ENCODE measurements at places on chromosomes 11 and 22. TPM values are rescaled to one million over a fixed set of nuclear protein-coding genes. Genes with fewer than 3 reads are reported as not detected.

DNA sequence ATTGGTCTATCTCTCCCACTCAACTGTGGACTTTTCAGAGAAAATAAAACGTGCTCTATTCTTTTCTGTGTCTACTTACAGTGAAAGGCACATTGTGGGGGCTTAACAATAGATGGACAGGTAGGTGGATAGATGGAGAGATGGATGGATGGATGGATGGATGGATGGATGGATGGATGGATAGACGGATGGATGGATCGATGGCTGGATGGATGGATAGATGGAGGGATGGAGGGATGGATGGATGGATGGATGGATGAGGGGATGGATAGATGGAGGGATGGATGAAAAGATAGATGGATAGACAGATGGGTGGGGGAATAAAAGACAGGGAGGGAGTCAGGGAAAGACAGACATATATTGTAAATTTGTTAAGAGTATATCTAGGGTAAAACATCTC lies 14.2 kb upstream of the SLC1A2 start:
- H3K36me3 ChIP-seq: no peaks in the 10 kb centered on the region
- no peaks in the 10 kb centered on the region for H3K27me3 ChIP-seq
- H3K4me3 ChIP-seq: no peak overlapping the region

DNA sequence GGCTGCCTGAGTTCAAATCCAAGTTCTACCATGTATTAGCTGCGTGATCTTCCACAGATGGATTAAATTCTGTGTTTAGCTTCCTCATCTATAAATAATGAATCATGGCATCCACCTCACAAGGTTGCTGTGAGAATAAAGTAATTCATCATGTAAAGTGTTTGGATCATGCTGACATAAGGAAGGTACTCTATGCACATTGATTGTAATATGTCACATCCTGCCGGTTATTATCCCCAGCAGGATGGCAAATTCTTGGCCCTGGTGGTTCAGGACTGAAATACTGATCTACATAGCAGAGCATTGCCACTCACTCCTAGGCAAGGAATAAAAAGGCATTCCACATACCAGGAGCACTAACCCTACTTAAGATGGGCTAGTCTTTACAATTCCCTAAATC lies 40.8 kb downstream of the LGR4 start:
- no peak overlapping the region for H3K4me3 ChIP-seq

GRCh38 chr11:54558407-54558806 lies 45.4 kb downstream of the OR4C46 start:
- peaks cover 19% of the 10 kb centered on the region for H3K36me3 ChIP-seq
- no peak overlapping the region for H3K4me3 ChIP-seq
- H3K4me1 ChIP-seq: no peaks in the 10 kb centered on the region

DNA sequence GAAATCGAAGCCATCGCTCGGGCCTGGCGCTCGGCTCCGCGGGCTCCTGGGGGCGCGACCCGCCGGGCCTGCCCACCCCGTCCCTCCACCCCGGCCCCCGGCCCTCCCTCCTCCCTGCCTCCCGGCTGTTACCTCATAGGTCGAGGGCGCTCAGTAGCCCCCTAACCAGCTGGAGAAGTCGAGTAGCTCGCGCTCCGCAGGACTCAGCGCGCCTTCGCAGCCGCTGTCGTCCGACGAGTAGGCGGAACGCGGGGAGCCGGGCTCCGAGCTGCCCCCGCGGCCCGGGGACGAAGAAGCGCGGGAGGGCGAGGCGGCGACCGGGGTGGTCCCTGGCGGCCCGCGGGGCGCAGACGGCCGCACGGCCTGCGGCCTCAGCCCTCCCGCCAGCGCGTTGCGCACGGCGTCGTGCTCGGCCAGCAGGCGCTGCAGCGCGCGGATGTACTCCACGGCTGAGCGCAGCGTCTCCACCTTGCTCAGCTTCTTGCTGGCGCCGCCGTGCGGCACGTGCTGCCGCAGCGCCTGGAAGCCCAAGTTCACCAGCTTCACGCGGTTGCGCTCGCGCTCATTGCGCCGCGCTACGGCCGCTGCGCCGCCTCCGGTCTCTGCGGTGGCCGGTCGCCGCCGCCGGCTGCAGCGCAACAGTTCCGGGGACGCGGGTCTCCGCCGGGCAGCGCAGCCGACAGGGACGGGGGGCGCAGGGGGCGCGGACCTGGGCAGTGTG lies 627 bp downstream of the ASCL2 start:
- no peak overlapping the region for H3K27ac ChIP-seq
- no peaks in the 10 kb centered on the region for H3K4me1 ChIP-seq
- no peaks in the 10 kb centered on the region for H3K36me3 ChIP-seq
- peaks cover 32% of the 10 kb centered on the region for H3K27me3 ChIP-seq

DNA sequence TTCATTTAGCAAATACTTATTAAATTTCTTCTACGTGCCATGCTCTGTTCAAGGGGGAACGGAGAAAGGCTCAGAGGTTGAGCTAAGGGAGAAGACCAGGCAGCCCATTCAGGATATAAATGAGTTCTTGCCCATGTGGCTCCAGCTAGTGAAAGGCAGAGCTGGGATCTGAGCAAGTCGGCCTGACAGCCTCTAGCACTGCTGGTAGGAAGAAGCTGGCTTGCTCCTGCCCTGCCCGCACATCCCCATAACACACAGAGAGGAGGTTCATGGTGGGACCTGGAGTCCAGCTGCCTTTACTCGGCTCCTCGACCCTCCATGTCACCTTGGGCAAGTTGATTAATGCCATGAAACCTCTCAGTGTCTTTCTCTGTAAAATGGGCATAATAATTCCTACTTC lies 2.0 kb downstream of the SLC15A3 start:
- no peak overlapping the region for H3K27ac ChIP-seq
- no peaks in the 10 kb centered on the region for H3K36me3 ChIP-seq
- H3K27me3 ChIP-seq: no peaks in the 10 kb centered on the region
- peak overlapping the region; percentile 22 for H3K4me3 ChIP-seq
- H3K4me1 ChIP-seq: no peaks in the 10 kb centered on the region

- no peak overlapping the region for H3K4me3 ChIP-seq
- H3K36me3 ChIP-seq: no peaks in the 10 kb centered on the region
- H3K4me1 ChIP-seq: peaks cover 5% of the 10 kb centered on the region
Measured at GRCh38 chr11:115256397-115257197, 247.6 kb downstream of the CADM1 start.

DNA sequence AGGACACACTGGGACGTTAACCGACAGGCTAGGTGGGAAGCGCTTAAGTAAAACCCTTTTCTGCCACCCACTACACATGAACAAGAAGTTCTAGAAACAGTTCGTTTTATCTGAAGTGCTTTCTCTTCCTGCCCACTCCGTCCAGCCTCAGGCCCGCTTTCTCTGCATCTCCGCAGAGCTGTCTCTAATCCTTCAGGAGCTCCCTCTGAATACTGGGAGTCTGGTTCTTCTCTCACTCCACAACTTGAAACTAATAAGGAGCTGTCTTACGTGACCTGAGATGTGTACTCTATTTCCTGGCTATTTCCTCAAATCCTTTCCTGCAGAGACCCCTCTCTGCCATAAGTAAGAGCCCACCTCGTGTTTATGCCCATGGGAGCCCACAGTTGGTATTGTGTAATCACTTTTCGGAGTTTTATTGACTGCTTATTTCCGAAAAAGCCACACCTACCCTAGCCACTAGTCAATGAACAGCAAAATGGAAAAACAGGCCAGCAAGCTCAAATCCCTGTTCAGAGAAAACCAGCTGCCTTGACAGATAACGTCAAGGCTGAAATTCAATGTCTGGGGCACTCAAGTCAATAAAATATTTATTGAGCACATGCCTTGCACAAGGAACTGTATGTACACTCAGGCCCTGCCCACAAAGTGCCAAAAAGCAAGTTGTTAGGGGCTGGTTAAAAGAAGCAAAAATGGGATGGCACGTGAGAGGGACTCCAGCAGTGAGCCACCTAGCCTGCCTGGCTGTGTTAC lies 4.9 kb downstream of the PC start:
- no peak overlapping the region for H3K27ac ChIP-seq
- DNase-seq: no peak
- no peaks in the 10 kb centered on the region for H3K27me3 ChIP-seq

GRCh38 chr11:86134580-86135318 lies 65.9 kb upstream of the PICALM start:
- no peak for DNase-seq
- H3K4me3 ChIP-seq: no peak overlapping the region
- no peaks in the 10 kb centered on the region for H3K36me3 ChIP-seq
- no peak overlapping the region for H3K27ac ChIP-seq
- no peaks in the 10 kb centered on the region for H3K4me1 ChIP-seq
- H3K27me3 ChIP-seq: no peaks in the 10 kb centered on the region

DNA sequence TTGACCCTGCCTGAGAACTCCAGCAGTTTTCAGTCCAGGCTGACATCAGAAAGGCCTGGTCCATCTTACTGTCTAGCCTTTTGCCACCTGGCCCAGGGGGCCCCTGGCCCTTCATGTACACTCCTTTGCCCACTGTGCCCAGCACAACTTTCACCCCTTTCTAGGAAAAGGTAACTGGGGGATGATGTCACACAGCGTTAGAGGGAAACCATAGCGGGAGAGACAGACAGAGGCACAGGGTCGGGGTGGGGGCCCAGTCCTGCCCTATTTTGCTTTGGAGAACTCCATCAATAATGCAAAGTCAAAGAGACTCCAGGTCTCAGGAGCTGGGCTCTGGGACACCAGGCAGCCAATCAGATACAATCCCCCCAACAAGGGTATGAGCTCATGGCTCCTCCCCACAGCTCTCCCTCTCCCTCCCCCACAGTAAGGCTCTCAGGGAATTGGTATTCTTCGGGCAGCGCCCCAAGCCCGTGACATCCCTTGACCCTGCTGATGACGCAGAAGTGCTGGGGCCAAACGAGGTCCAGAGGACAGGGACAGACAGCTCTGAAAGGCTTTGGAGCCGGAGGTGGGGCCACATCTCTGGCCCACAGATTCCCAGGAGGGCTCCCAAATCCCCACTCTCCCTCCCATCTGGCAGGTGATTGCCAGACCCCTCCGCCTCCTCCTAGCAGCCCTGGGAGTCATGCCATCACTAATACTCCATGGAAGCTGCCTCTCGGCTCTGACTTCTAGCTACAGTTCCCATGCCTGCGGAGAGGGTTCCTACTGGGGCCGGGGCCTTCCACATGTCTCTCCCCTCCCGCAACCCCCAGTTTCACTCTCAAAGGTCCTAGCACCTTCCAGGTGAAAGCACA lies 5.9 kb downstream of the USP2 start:
- no peaks in the 10 kb centered on the region for H3K36me3 ChIP-seq
- H3K4me1 ChIP-seq: peaks cover 2% of the 10 kb centered on the region
- no peak overlapping the region for H3K27ac ChIP-seq
- peak; percentile 47 for DNase-seq
- peaks cover 3% of the 10 kb centered on the region for H3K27me3 ChIP-seq

GRCh38 chr11:44626645-44627044 lies 61.2 kb downstream of the CD82 start:
- DNase-seq: no peak
- no peak overlapping the region for H3K4me3 ChIP-seq
- H3K4me1 ChIP-seq: no peaks in the 10 kb centered on the region
- no peaks in the 10 kb centered on the region for H3K27me3 ChIP-seq
- no peaks in the 10 kb centered on the region for H3K36me3 ChIP-seq

DNA sequence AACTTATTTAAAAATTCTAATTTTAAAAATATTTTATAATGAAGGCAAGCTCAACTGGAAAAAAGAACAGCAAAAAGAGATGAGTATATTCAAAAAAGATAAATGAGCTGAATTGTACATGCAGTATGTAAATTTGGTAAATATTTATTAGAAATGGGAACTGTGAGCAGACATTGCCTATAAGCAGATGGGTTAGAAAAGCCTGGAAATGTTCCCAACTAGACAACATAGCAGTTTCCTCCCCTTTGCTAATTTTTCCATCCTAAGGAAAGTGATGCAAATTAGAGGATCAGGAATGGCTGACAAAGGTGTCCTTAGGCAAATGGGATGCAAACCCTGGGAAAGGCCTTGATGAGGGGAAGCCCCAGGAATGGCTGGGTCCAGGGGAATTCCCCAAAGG lies 37.2 kb downstream of the TP53I11 start:
- DNase-seq: no peak
- H3K36me3 ChIP-seq: no peaks in the 10 kb centered on the region
- H3K4me3 ChIP-seq: no peak overlapping the region
- peaks cover 2% of the 10 kb centered on the region for H3K4me1 ChIP-seq

- H3K4me3 ChIP-seq: no peak overlapping the region
- peaks cover 3% of the 10 kb centered on the region for H3K4me1 ChIP-seq
- H3K36me3 ChIP-seq: no peaks in the 10 kb centered on the region
- H3K27me3 ChIP-seq: no peaks in the 10 kb centered on the region
- H3K27ac ChIP-seq: no peak overlapping the region
Measured at GRCh38 chr11:43377389-43377788, 18.7 kb downstream of the TTC17 start.

DNA sequence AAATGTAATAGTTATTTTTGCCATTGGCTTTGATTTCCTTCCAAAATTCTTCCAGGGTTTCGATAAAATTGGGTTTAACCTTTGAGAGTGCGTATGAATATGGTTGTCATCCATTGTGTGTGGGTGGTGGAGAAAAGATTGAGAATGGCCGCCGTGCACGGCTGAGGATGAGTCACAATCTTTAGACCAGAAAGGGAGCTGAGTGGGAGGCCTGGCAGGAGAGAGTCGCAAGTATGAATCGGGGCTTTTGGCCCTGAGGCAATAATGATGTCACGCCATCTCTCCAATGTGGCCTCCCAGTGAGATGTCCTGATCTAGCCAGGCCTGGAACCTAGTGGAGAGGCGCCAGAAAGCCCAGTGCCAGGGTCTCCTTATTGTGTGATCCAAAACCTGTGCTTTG lies 33.1 kb upstream of the SMPD1 start:
- H3K4me3 ChIP-seq: no peak overlapping the region
- H3K36me3 ChIP-seq: no peaks in the 10 kb centered on the region
- no peaks in the 10 kb centered on the region for H3K4me1 ChIP-seq
- no peak for DNase-seq
- no peak overlapping the region for H3K27ac ChIP-seq

GRCh38 chr11:126186025-126186698 lies 25.3 kb downstream of the RPUSD4 start:
- H3K4me1 ChIP-seq: no peaks in the 10 kb centered on the region
- H3K4me3 ChIP-seq: no peak overlapping the region
- H3K27ac ChIP-seq: no peak overlapping the region
- H3K36me3 ChIP-seq: peaks cover 13% of the 10 kb centered on the region

Gene SDHAF2
- 45.2 TPM for total RNA-seq

Gene NXPE1
- not detected for total RNA-seq

Gene MMP12
- total RNA-seq: not detected

Gene SHISA8
- 0.72 TPM for total RNA-seq

Gene OR2AT4
- not detected for total RNA-seq

Gene OR52A1
- 0.09 TPM for total RNA-seq
